Activated gamma-delta T cell treated with Interleukin-2 at 50 U/mL for 16 hours (primary cell): ENCODE measurements at places on chromosomes 3 and 15.

DNA sequence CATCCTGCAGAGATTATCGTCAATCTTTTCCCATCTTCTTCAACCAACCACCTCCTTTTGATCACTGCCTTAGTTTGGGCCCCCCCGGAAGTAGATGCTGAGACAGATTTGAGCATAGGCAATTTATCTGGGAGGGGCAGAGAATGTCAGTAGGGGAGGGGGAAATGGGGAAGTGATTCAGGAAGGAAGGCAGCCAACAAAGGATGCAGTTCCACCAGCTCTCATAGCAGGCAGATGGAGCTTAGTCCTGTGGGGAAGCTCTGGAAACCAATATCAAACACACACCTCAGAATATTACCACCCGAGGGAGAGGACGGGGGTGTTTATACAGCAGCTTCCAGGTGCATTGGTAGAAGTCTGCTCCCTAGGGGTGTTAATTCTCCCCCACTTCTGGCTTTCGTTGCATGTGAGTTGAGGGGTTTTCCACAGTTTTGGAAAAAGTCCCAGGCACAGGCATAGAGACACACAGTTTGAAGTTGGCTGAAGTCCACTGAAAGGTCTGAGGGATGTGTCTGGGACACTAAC, 91.5 kb upstream of the TNFAIP8L3 start:
- no peak for DNase-seq

GRCh38 chr3:47000198-47000815, 20.8 kb downstream of the NBEAL2 start:
- DNase-seq = no peak

- DNase-seq = no peak
Measured at GRCh38 chr3:66418475-66418931, 82.3 kb downstream of the LRIG1 start.

- no peak for DNase-seq
Measured at GRCh38 chr15:92346063-92346462, 47.6 kb upstream of the ST8SIA2 start.

- no peak for DNase-seq
Measured at GRCh38 chr15:40006003-40006402, 33.0 kb downstream of the SRP14 start.

GRCh38 chr3:177994976-177995375, 541.3 kb upstream of the KCNMB2 start:
- no peak for DNase-seq

DNA sequence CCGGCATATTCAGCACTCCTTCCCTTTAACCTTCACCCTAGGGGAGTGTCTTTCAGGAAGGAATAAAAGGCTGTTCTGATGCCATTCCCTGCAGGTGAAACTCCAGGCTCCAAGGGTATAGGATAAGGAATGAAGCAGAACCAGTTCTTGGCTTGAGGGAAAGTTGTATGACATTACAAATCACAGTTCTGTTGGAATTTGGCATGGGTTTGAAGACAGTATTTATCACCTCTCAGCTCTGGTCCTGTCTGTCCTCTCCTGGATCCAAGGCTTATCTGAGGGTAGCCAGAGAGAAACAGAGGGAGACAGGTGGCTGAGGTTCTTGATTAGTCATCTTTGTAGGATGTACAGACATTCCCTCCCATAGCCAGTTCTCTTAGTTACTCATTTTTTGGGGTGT, 37.1 kb downstream of the RAB11A start:
- no peak for DNase-seq

DNA sequence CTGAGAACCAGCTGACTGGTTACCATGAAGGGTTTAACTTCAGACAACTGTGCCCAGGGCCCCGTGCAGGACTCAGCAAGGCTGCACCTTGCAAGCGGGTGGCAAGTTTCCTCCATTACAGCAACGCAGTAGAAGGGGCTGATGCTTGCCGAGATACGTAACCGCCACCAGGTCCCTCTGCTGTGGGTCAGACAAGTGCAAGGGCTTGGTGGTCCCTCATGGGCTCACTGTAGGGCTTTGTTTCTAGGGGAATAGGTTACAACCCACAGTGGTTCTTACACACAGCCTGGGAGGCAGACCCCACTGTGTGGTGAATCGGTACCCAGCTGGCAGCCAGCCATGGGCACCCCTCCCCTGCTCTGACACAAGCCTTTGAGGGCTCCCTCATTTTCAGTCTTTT, 15.5 kb upstream of the SNRPA1 start:
- DNase-seq = no peak
